CD4-positive, alpha-beta T cell treated with Interleukin-6 at 100 ng/mL for 8 hours (primary cell): ENCODE measurements at places on chromosomes 2 and 18.
A peak's percentile ranks its signal among the peaks of the same experiment; 100 is the strongest.

- DNase-seq: no peak
These were observed 134.8 kb upstream of the NCK2 start for GRCh38 chr2:105609746-105610402.

- DNase-seq: no peak
These were observed 1569.7 kb upstream of the SLC39A10 start for GRCh38 chr2:194087089-194087958.

DNA sequence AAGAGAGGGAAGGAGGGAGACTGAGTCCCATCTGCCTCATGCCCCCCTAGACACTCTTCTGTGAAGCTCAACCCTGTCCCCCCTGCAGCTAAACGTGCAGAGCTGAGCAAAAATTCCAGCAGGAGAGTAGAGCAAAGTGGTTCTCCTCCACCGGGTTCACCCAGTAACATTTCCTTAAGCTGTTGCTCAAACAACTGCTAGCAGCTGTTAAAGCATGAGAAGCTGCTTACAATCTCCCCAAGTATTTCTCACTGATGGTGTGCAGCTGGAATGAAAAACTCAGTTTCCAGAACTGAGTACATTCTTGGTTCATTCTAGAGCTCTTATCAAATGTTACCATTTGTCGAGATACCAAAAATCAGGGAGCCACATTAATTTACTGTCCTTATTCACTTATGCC, 92.3 kb downstream of the STK39 start:
- no peak for DNase-seq

- DNase-seq: no peak
These were observed 453.0 kb downstream of the ARHGAP15 start for GRCh38 chr2:143582046-143582747.

- no peak for DNase-seq
These were observed 171.3 kb upstream of the OSR1 start for GRCh38 chr2:19529677-19530076.

- DNase-seq: no peak
These were observed 126.1 kb downstream of the OLA1 start for GRCh38 chr2:174122185-174122584.

- DNase-seq: no peak
These were observed 156.7 kb downstream of the RNF144A start for GRCh38 chr2:7073901-7074300.

DNA sequence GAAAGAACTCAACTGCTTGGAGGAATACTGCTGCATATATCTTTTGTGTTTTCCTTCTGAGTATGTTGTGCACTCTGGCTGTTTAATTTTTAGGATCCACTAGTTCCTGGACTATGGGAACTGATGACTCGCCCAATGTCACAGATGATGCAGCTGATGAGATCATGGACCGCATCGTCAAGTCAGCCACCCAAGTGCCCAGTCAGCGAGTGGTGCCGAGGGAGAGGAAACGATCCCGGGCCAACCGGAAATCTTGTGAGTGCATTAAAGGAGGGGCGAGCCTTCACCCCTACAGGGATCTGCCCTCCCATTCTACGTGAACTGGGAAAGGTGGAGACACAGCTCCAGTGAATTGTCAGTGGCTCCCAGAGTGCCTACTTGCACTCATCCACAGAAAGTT, 59.6 kb downstream of the TPGS2 start:
- DNase-seq: no peak

- DNase-seq: no peak
These were observed 577 bp upstream of the TANC1 start for GRCh38 chr2:158967731-158968395.

DNA sequence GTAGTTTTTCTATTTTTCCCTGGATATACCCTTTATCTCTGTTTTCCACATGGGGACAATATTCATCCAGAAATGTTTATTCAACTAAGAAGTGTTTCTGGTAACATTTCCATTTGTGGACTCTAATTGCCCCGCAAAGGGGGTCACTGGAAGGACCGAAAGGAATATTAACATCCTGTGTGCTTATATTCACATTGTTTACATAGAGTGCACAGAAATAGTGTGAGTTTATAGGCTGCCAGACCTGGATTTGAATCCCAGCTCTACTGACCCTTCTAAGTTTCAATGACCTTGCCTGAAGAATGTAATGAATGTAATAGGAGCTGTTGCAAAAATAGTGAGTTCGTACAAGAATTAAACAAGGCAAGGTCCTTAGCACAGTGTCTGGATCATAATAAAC, 152.9 kb upstream of the NCKAP5 start:
- DNase-seq: no peak

GRCh38 chr2:240251848-240252190, 111.4 kb upstream of the OTOS start:
- no peak for DNase-seq

GRCh38 chr2:3193443-3194330, 183.9 kb downstream of the EIPR1 start:
- no peak for DNase-seq

DNA sequence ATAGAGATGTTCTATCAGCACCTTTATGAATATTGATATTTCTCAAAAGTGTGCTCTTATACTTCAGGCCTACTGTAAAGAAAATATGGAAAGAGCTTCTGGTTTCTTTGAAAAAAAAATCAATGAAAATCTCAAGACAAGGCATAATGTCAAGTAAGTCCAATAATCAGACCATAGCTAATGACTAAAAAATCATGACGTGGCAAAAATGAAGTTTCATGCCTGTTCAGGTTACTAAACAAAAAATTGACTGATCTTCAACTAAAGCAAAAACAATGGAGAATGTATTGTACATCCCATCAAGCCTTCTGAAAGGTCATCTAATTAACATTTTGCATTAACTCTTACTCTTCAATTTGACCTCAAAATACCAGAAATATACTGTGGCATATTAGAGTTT, 824.4 kb downstream of the EPHA4 start:
- no peak for DNase-seq

GRCh38 chr2:108626995-108627394, 92.3 kb upstream of the RANBP2 start:
- no peak for DNase-seq

- no peak for DNase-seq
These were observed 646 bp downstream of the ALS2 start for GRCh38 chr2:201779901-201780673.

- DNase-seq: no peak
These were observed 28.8 kb upstream of the FBXO11 start for GRCh38 chr2:47935071-47935470.

DNA sequence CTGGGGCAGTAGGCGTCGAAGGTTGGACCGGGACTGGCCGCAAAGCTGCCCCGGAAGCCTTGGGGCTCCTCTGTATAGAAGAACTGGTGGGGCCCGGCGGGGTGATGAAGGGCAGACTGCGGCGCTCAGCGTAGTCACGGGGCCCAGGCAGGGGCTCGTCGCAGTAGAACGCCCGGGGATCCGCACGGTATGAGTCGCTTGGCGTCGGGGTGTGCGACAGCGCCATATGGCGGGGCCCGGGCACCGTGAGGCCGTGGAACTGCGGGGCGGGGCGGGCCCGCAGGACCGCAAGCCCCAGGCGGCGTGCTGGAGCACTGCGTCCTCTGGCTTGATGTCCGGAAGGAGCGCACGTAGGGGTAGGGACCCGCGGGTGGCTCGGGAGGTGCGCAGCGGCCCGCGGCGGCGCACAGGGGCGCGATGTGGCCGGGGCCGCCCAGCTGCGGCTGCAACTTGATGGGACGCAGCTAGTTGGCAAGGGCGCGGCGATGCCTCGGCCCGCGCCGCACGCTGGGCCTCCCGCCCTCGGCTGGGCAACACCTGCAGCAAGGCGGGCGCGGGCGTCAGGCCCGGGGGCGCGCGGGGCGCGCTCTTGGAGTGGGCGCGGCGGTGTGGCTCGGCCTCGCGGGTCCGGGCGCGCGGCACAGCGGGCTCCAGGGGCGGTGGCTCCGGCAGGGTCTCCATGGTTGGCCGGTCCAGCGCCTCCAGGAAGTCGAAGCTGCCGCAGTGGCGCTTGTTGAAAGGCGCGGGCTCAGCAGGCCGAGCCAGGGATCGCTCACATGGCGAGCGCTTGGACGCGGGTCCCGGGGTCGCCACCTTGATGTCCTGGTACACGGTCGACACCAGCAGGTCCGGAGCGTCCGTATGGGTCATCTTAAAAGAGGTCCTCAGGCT, 251.4 kb downstream of the ANKRD30B start:
- no peak for DNase-seq

DNA sequence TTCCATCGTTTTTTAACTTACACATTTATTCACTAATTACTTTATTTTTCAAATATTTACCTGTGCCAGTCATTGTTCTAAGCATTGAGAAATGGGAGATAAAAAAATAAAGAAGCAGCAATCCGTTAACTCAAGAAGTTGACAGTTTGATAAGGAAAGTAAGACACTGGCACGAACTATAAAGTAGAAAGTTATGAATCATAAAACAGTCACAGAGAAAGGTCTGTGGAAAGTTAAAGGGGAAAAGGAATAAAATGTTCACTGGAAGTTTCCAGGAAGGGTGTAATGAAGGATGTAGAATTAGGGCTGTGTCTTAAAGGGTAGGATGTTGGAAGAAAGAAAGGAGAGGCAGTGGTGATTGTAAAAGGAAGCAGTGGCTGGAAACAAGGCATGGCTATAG, 118.9 kb downstream of the RDH14 start:
- no peak for DNase-seq

DNA sequence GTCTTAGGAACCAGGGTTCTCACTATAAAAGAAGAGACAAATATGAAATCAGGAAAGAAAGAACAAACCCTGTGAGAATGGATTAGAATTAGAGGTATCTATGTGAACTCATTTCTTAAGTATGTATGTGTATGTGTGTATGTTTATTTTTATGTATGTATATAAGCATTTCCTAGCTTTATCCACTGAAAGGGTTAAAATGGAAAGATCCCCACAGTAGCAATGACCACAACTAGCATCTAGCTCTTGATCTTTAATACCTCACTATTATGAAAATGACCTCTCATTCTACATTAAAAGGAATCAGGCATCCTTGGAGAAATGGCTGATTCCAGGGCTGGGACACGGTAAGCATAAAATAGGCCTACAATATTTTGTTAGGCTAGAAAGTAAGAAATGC, 31.6 kb downstream of the RTN4 start:
- no peak for DNase-seq

DNA sequence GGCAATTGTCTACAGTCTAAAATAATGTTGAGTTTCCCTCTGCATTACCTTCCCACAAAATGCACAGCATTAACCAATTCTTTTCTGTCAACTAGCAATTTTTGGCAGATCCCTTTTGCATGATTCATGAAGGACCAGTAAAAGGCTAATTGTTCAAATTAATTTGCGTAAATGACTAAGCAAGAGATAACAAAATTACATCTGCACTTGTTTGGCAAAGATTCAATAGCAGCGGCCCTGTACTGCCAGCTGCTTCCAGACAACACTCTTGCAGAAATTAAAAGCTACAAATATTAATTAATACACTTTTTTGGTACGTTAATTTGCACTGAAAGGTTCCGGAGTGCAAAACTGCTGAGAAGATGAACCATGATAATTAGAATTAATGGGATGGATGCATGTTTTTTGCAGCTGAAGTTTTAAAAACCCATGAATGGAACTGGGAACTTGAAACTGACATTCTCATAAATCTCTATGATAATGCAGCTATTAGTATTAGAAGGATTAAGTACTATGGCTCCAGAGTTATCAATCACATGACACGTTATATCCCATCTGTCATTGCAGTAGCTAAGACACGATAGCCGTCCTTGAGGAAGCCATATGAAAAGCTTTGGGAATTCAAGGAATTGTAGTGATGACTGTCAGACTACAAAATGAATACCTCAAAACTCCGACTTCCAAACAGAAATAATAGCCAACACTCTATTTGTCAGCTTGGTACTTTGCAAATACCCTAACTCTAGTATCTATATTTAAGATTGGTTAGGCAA, 1268.3 kb upstream of the ACVR2A start:
- DNase-seq: no peak

- no peak for DNase-seq
These were observed 264.7 kb upstream of the SYT4 start for GRCh38 chr18:43542016-43542415.

DNA sequence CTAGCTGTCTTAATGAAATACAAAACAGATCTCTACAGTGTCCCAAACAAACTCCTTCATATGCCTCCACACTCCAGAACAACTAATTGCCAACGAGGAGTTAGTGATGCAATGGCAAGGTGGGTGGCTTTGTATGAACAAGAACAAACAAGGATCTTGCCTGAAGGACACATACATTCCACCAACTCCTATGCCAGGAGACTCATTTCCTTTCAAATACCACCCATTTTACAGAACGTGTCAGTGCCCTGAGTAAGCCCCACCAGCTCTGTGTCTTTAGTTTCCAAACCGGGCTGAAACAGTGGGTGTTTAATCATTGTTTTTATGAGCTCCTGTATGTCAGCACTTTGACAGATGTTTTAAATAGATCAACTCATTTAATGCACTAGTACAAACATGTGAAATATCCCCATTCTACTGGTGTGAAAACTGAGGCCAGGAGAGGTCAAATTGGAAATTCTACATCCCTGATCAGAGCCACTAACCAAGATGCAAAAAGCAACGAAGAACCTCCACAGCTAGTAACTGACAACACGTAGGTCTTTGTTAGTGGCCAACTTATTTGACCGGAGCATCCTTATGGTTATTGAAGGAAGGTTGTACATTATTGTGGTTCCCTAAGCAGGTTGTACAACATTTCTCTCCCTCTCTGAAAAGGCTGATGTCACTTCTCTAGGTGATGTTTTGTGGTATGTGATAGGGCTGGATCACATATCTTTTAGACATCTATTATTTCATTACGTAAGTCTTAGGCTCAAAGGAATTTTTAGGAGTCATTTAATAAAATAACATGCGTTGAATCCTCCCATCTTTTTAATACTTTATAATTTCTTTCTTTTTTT, 534.9 kb upstream of the TNP1 start:
- DNase-seq: no peak

DNA sequence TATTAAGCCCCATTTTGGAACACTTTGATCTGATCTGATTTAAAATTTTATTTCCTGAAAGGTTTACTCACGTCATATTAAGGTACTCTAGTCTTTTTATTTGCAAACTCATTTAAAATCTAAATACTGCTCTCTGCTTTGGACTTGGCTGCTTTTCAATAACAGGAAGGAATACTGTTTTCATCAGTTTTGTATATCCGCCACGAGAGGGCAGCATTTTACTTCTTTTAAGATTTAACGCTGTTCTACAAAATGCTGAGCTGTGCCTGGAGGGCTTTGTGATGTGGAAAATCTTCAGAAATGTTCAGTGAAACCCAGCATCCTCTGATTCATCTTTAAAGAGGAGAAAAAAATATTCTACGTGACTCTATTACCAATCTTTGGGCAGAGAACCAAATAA, 37.5 kb upstream of the SLC38A11 start:
- DNase-seq: peak; percentile 38

DNA sequence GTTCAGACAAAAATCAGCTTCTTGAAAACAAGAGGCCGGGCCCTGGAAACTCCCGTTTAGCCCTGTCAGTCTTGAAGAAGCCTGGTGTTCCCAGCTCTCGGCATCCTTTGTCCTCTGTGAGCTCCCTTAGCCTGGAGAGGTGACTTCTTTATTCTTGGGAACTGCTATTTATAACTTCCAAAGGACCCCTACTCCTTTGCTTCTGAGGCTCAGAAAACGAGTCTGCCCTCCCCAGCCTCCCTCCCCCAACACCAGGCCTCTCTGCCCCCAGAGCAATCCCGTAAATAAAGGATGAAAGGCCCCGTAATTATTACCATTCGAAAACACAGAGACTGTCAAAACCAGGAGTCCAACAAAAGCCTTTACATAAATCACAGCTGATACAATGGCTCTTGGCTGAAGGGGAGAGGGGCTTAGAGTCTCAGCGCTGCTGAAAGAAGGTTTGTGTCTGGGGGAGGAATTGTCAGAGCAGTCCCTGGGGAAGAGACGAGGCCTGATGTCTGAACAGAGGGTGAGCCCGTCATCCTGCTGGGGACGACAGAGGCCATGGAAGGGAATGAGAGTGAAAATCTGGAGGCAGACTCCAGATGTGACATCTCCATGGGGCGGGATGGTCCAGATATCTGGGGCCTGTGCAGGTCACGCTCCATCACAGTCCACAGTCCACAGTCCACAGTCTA, 283.0 kb downstream of the MYCN start:
- no peak for DNase-seq
